SJSA1 (cell line): ENCODE measurements at places on chromosomes 6 and 20.

GRCh38 chr6:157063176-157063905 is 260.0 kb downstream of the TMEM242 start:
- no peak for DNase-seq

GRCh38 chr20:57389695-57390603 is 1.2 kb upstream of the RBM38 start:
- no peak for DNase-seq

- no peak for DNase-seq
Observed at GRCh38 chr20:32287231-32287638, 9.8 kb downstream of the KIF3B start.

DNA sequence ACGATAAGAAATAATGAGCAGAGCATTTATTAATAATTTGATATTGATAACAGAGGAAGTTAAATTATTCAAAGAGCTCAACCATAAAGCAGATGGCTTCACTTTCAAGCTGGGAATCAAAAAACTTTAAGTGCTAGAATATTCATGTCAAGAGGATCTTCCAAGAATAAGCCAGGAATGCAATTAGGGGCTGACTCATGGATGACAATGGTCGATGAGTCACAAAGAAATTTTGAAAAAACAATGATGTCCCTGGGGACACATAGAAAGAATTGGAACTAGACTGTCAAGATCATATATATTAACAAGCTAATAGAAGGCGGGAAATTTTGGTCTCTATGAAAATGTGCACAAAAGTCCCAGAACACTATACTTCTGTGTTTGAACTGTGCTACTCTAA is 304.1 kb downstream of the LAMA2 start:
- no peak for DNase-seq

DNA sequence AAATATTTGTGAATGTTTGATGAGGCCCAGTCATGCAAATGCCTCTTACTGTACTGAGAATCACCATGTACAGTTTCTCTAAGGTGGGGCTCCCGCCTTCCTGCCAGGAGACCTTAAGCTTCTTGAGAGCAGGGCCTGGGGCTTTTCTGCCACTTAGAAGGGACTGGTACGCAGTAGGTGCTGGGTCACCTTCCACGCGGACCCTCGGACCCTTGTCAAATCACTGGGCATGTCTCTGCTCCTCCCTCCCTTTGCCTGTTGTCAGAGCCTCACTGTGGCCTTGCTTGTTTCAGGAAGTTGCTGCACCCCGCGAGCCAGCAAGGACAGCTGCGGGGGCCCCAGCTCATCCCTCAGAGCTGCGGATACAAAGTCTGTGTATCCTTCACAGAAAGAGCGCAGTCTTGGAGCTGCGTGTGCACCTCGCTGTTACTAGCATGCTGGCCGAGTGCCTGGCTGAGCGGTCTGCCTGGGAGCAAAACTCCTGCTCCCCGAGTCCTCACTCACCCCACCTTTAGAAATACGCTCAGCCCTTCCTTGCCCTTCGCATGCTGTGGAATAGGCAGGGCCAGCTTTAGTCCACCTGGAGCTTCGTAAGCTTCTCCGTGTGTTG is 30.7 kb upstream of the IRF4 start:
- no peak for DNase-seq

GRCh38 chr6:136666041-136666440 is 115.8 kb upstream of the MAP7 start:
- DNase-seq = no peak

DNA sequence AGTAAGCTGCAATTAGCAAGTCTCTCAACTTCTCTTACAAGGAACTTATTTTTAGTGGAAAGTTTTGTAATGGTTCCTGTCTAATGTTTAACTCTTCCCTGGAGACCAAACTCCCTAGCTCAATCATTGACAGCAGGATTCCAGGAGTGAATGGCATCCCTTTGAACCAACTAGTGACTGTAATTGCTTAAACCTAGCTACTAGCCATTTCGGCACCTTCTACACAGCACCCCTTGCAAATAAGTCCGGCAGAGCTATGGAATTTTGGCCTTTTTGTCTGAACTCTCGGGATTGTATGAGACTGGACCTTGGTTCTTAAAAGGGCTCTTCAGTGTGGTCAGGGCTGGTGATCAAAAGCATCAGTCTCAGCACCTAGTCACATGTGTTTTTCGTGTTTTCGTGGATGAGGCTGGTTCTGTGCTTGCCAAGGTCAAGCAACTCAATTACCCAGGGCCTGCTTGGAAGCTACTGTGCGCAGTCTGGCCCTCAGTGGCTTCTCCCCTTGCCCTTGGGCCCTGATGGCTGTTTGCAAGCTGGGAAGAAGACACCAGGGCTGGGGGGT is 135.3 kb upstream of the NEDD9 start:
- no peak for DNase-seq

DNA sequence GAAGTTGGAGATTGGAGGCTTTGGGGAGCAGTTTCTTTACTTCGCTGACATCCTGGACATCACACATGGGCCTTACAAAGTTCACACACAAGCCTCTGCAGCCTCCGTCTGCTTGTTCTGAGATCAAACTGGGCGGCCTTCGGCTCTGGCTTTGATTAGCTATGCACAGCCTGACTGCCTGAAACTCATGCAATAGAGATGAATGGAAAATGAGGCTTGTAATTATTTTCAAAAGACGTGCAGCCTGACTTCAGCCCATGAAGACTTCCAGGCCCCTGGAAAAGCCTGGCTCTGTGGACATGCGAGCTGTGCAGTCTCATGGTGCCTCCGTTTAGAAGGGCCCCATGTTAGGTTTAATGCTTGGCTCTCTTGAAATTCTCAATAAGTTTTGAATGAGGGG is 480.5 kb upstream of the SULF2 start:
- no peak for DNase-seq

GRCh38 chr6:124796464-124796970 is 165.7 kb upstream of the RNF217 start:
- DNase-seq = no peak

- DNase-seq = no peak
Observed at GRCh38 chr6:107800564-107801164, 23.4 kb downstream of the SCML4 start.

DNA sequence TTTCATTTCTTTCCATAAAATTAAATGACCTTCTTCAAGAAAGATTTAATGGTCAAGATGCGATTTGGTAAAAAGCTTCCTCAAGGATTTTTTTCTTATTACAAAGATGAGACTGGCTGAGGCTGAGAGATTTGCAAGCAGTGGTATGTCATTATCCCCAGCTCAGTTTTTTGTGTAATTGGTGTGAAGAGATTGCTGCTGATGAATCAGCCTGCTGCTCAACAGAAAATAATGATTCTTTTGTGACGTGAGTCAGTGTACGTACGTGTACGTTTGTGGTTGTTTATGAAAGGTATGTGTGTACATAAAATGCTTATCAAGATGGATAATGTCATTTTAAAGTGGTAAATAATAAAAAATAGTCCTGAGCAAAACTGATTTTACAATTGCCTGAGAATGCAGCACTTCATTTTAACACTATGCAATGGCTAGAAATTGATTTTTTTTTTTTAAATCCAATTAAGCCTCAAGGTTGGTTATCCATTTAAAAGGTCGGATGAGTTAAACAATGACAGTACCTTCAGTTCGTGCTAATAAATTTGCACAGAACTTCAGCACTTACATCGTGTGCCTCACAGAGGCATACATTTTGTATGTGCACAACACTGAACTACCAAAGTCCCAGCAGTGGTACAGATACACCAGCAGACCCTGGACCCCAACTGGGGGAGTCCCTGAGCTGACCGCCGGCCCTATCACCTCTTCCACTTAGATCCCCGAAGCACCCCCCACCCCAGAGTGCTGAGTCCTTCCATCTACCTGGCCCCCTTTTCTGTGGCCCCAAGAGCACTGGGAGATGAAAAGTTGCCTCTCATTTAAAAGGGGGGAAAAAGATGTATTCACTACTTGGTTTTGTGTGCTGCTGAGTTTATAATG is 9.7 kb upstream of the NPEPL1 start:
- DNase-seq = no peak

GRCh38 chr6:21384216-21384615 is 209.3 kb upstream of the SOX4 start:
- DNase-seq = peak; percentile 66

GRCh38 chr6:12265791-12266190 is 24.4 kb upstream of the EDN1 start:
- DNase-seq = peak; percentile 65

DNA sequence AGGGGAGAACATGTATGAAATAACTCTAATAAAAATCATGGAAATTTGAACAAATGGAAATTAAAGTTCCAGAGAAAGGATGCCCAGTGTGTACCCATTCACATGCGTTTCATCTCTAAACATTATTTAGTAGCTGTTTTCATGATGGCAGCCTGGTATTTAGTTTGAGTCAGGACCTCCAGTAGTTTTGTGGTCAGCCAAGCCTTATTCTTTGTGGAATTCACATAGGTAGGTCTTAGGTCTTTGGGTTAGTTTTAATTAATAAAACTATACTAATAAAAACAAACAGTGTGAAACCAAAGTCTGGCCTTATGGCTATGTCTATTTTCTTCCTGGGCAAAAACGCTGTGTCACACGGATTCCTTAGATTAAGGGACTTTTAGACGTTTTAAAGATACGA is 137.8 kb downstream of the FOXC1 start:
- no peak for DNase-seq

DNA sequence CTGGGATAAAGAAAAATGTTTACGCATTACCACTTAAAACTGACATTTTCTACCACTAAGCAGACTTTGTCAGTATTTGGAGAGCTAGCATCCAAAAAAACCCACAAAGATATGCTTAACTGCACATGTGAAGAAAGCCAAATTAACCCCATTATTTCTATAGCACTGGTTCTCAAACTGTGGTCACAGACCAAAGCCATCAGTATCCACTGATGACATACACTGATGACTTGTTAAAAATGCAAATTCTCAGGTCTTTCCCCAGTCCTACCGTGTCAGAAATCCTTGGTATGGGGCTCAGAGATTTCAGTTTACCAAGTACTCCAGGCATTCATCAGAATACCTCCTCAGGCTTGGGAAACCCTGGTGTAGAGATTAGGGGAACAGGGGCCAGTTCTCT is 230.2 kb downstream of the PTPRK start:
- no peak for DNase-seq

DNA sequence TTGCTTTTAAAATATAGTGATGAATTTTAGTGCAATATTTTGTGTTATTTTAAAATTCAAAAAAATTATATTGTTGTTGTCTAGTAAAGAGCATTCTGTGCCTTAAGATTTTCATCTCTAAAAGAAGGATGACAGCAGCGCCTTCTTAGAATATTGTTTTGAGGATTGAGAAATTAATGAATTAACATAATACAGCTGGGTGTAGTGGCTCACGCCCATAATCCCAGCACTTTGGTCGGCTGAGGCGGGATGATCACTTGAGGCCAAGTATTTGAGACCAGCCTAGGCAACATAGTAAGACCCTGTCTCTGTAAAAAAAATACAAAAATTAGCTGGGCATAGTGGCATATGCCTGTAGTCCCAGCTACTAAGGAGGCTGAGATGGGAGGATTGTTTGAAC is 6.8 kb downstream of the TIAM2 start:
- no peak for DNase-seq

DNA sequence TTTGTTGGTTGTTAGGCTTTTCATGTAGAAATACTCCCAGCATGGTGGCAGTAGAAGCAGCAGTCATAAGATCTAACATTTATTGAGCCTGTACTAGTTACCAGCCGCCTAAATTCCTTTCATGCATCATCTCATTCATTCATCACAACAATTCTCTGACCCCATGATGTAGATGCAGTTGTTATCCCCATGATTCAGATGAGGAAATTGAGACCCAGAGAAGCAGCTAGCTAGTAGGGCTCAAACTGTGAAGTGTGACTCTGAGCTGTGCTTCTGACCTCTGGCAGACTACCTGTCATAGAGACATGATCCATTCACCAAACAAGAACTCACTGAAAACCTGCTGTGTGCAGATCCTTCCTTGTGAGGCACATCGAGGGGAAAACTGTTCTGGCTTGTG is 16.9 kb downstream of the RREB1 start:
- DNase-seq = no peak
